Activated CD4-positive, alpha-beta T cell treated with anti-CD3 and anti-CD28 coated beads, Interleukin-2, amount 10 ng/mL, durations not matched to agents 7 days and 5 days (primary cell): ENCODE measurements at places on chromosomes 7 and 10. TPM values are rescaled to one million over a fixed set of nuclear protein-coding genes. Genes with fewer than 3 reads are reported as not detected.

TMEM196 gene
- not detected for total RNA-seq

DNA sequence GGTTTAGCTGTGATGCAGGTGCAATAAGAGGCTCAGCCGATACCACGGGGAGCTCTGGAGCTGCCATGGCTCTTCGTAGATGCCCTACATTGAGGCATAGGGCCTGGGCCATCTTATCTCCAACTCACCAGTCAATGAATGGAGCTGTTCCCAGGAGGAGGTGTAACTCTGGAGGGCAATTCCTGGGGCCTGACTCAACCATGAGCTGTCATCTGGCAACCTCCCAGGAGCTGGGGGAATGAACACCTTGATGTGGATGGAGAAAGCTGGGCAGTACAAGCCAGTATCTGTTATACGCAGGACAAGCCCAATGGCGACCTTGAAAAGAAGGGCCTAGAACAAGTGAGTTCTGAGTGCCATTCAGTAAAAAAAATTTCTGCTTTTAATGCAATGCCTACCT, 224.0 kb upstream of the PLXDC2 start:
- no peak overlapping the region for H3K4me3 ChIP-seq
- H3K27ac ChIP-seq, result no peak overlapping the region
- no peak for DNase-seq
- no peaks in the 10 kb centered on the region for H3K36me3 ChIP-seq

GRCh38 chr7:44637788-44638594, 31.6 kb downstream of the OGDH start:
- H3K27ac ChIP-seq, result peak overlapping the region; percentile 99
- H3K27me3 ChIP-seq, result no peaks in the 10 kb centered on the region
- H3K4me1 ChIP-seq, result peaks cover 86% of the 10 kb centered on the region
- DNase-seq, result peak; percentile 85
- H3K36me3 ChIP-seq, result peaks cover 67% of the 10 kb centered on the region

DNA sequence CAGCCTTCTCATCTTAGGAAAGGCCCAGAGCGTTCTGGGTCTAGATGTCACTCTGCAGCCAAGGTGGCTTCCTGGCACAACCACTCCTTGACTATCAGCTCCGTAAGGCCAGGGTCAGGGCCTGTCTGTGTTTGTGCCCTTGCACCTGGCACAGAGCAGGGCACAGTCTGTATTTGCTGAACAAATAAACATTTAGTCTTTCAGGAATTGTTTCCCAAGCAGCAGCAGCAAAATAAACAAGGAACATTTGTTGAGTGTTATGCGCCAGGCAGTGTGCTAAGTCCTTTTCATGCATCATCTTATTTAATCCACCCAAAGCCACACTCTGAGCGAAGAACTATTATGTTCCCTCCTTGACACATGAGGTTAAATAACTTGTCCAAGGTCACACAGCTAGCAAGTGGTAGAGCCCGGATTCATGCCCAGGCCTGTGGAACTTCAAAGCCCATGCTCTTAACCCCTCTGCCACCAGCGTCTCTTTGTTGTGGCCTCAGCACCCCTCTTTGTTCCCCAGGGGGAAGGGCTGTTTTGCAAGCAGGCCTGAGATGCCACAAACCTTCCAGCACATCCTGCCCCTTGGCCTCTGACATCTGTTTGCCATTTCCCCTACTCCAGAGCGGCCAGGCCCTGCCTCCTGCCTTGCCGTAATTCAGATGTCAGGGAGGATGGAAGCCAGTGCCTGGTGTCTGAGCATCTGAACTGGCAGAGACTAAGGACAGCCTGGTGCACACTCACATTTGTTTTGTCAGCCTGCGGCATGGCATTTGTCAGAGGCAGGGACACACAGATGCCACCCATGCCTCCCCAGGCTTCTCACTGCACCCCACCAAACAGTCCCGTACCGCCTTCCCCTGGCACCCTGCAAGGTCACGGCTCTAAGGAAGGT, 325.8 kb upstream of the ZMIZ1 start:
- peaks cover 2% of the 10 kb centered on the region for H3K27me3 ChIP-seq
- peak overlapping the region; percentile 15 for H3K27ac ChIP-seq
- H3K4me3 ChIP-seq, result no peak overlapping the region

DNA sequence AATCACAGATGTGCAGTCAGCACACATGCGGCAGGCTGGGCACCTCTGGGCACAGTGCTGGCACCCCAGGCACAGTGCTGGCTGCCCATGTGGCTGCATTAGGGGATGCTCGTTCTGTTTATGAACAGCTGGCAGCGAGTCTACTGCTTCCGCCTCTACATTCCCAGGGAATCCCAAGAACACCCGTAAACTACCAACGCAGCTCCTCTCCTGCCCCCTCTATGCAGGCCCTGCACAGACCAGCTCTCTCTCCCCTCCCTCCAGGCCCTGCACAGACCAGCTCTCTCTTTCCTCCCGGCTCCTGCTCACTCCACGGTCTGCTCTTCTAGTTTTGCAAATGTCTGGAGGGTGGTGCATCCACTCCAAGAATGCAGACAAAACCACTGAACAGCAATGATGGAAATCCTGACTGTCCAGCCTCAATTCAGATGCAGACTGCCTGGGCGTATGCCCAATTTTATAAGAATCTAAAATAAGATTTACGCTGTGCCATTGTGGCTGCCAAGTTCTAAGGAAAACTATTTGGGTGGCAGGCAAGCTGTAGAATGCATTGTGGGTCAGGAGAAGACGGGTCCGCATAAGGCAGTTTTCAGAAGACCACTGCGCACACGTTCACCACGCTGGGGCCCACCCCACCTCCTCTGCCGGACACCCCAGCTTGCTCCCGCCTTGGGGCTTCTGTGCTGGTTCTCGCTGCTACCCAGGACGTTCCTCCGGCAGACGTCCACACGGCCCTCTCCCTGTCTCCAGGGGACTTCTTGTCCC, 234.6 kb downstream of the ZMYND11 start:
- no peaks in the 10 kb centered on the region for H3K27me3 ChIP-seq
- no peak overlapping the region for H3K4me3 ChIP-seq
- DNase-seq, result no peak
- H3K4me1 ChIP-seq, result no peaks in the 10 kb centered on the region
- H3K36me3 ChIP-seq, result no peaks in the 10 kb centered on the region
- no peak overlapping the region for H3K27ac ChIP-seq

ADAMTS14 gene
- total RNA-seq, result not detected

ODAD2 gene
- not detected for total RNA-seq

DNA sequence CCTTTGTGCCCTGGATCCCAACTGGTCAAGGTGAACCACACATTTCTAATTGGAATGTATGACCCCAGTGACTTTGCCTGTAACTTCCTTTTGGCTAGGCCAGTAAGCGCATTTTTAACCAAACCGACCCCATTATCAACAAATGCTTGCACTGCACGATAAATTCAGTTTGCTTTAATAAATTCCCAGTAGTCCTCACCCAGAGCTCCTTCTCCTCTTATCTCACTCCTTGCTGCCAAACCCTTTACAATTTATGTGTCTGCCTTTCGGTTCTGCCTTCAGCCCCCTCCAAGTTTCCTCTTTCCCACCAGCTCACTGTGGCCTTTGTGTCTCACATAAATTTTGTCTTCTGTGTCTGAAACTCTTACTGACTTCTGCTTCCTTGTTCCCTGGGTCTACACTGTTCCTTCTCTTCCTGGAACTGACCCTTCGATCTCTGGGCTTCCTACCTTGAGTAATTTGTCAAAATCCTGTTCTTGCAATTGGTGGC, 59.0 kb downstream of the TBXAS1 start:
- no peaks in the 10 kb centered on the region for H3K27me3 ChIP-seq
- no peak overlapping the region for H3K27ac ChIP-seq
- H3K4me1 ChIP-seq, result no peaks in the 10 kb centered on the region
- H3K4me3 ChIP-seq, result no peak overlapping the region

GRCh38 chr7:28802450-28802849, 155.7 kb downstream of the TRIL start:
- H3K36me3 ChIP-seq, result no peaks in the 10 kb centered on the region
- no peak overlapping the region for H3K27ac ChIP-seq
- no peaks in the 10 kb centered on the region for H3K4me1 ChIP-seq
- DNase-seq, result no peak
- no peak overlapping the region for H3K4me3 ChIP-seq

GRCh38 chr7:128815289-128815942, 14.8 kb upstream of the FLNC start:
- H3K27ac ChIP-seq, result no peak overlapping the region
- DNase-seq, result no peak
- H3K4me3 ChIP-seq, result no peak overlapping the region

DNA sequence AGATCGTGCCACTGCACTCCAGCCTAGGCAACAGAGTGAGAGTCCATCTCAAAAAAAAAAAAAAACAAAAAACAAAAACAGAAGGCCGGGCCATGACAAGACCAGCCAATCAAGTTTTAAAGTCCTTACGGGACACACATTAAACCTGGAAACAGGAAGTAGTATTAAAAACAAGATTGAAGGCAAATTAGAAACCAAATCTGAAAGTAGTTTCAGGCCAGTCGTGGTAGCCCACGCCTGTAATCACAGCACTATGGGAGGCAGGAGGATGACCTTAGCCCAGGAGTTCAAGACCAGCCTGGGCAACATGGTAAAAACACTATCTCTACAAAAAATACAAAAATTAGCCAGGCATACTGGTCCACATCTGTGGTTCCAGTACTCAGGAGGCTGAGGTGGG, 18.1 kb downstream of the PSAP start:
- no peak for DNase-seq
- peaks cover 26% of the 10 kb centered on the region for H3K4me1 ChIP-seq
- H3K36me3 ChIP-seq, result peaks cover 32% of the 10 kb centered on the region
- no peak overlapping the region for H3K4me3 ChIP-seq

LHPP gene
- total RNA-seq, result 24.2 TPM

GRCh38 chr10:26213157-26213800, 3.3 kb upstream of the GAD2 start:
- no peak for DNase-seq
- H3K4me3 ChIP-seq, result no peak overlapping the region
- peaks cover 62% of the 10 kb centered on the region for H3K27me3 ChIP-seq

DNA sequence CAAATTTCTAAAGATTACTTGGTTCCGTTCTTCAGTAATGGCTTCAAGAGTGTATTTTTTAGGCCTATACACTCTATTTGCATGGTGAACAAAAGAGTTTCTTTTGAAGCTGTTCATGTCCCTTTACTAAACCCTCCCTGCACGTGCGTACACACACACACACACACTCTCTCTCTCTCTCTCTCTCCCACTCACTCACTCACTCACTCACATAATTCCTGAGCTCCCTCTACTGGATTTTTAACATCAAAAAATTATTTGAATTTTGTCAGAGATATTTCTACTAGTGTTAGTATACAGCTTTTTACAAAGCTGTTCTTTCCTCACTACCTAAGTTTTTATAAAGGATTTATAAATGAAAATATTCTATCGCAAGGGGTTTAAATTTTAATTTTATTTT, 85.9 kb downstream of the UBE3C start:
- no peaks in the 10 kb centered on the region for H3K27me3 ChIP-seq
- H3K36me3 ChIP-seq, result peaks cover 18% of the 10 kb centered on the region
- no peaks in the 10 kb centered on the region for H3K4me1 ChIP-seq
- DNase-seq, result no peak
